ENCODE measurements at places on chromosomes 2 and 18.

- DNase-seq, result no peak
Observed at GRCh38 chr2:54047091-54047490, 68.3 kb upstream of the ACYP2 start.

DNA sequence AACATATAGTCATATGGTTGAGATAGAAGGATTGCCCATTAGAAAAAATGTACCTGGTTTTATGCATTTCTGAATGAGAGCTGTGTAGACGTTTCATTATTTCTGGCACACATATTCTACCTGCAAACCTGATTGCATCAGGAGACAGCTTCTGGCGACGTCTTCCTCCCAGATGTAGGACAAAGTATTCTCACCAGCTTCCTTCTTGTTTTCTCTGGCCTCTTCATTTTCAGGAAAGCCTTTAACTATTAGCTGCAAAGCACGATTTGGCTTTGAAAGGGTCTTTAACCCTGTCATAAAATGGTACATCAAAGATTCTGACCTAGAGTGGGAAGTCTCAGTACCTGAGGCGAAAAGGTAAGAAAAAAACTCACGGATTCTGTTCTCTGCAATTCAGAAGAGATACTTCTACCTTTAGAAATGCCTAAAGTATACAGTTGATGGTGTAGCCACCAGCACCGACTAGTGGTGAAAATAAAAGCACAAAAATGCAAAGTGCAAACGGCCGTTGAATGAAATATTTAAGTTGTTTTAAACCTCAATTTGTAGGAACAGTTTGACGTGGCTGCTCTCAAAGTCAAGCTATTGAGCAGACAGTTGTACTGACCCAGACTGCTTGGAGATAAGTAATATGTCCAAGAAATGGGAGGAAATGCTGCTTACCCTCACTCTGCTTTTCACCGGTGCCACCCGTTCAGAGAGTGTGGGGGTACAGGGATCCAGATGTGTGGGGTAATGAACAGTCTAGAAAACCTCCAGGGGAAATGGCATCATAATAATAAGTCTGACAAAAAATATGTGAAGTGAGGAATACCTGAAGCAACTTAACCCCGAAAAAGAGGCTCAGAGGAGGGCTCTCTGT is 20.2 kb downstream of the IL18RAP start:
- DNase-seq, result peak; percentile 10

GRCh38 chr2:219887870-219888269 is 260.4 kb downstream of the SLC4A3 start:
- no peak for DNase-seq

DNA sequence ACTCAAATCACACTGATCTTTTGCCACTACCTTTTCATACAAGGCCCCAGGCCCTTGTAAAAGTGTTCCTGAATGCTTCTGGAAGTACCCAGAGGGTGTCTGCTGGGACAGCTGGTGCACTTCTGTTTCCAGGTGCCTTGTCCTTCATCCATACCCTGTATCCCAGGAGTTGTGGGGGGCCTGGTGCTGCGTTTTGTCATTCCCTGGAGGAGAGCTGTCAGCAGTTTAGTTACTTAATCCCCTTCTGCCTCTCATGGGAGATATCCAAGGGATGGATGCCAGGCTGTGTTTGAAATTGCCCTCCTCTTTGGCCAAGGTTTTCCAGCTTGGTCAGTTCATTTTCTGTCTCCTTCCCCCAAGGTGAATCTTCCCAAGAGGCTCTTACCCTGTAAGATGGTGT is 158.3 kb downstream of the WDSUB1 start:
- DNase-seq, result no peak

GRCh38 chr2:74747411-74748080 is 86.4 kb upstream of the HK2 start:
- DNase-seq, result no peak
